ENCODE measurements at places on chromosomes 4 and X.

- no peak for DNase-seq
Measured at GRCh38 chr4:38740303-38740702, 42.5 kb downstream of the TLR10 start.

DNA sequence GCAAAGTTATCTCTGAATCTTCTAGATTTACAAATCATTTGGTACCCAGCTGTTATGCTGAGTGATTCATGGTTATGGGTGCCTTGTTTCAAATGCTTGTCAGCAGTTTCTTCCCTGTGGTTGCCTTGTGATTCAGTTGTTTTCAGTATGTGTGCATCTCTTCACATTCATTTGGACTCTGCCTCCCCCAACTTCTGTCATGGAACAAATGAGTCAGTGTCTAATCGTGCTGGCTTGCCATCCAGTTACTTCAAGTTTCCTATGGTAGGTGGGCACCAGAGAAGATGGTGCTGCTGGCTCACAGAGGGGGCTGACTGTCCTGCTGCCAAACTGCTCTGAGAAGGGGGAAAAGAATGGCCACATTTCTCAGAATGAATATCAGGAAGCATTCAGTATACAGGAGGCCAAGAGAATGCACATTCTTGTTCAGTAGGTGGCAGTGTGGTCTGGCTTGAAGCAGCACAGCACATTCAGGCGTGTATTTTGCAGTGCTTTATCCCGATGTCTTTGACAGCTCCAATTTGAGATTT is 260.9 kb downstream of the GLUD2 start:
- peak; percentile 6 for DNase-seq

DNA sequence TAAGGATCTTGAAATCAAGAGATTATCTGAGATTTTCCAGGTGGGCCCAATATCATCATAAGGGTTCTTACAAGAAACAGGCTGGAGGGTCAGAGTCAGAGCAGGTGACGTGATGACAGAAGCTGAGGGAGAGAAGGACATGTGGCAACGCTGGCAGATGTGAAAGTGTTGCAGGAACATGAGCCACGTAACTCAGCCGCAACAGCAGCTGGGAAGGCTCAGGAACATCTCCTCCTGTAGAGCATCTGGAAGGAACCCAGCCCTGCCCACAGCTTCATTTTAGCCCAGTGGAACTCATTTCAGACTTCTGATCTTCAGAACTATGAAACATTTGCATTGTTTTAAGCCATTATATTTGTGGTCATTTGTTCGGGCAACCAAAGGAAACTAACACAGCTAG is 156.3 kb upstream of the VEGFC start:
- DNase-seq = no peak

GRCh38 chrX:126723881-126724280 is 95.6 kb upstream of the PRR32 start:
- DNase-seq = no peak

All from activated CD4-positive, alpha-beta T cell treated with anti-CD3 and anti-CD28 coated beads, Interleukin-2, amount 50 U/mL, for 24 hours (primary cell).